ENCODE measurements at places on chromosomes 6 and 20.

GRCh38 chr6:37717836-37718251 lies 20.2 kb upstream of the MDGA1 start:
- no peak for DNase-seq

- no peak for DNase-seq
Observed at GRCh38 chr6:92122746-92123145, 1296.6 kb downstream of the EPHA7 start.

GRCh38 chr6:135423649-135424128 lies 73.9 kb downstream of the AHI1 start:
- no peak for DNase-seq

DNA sequence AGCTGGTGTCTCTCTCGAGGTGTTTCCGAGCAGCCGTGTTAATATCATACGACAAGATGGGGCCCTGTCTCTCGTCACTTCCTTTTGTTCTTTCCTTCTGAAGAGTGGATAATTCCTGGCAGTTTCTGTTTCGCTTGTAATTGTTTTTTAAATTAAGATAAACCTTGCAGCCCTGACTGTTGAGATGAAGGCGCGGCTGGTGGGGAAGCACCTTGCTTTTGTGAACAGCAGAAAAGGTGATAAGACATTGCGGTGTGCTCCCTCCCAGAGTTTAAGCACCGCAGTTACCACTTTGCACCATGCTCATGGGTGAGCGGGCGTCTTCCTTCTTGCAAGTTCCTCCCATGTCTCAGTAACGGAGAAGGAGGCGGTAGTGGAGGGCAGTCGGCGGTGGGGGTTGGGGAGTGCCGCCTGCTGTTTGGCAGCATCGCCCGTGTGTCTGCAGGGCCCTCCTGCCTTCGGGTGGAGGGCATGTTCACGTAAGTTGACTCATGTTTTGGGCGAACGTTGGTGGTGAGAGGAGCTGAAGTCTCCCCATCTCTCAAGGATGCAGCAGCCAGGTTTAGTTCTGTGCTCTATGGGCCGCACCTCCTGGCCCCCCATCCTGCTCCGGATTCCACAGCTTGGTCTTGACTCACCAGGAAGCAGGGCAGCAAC lies 345.9 kb downstream of the TAF4 start:
- DNase-seq: no peak

DNA sequence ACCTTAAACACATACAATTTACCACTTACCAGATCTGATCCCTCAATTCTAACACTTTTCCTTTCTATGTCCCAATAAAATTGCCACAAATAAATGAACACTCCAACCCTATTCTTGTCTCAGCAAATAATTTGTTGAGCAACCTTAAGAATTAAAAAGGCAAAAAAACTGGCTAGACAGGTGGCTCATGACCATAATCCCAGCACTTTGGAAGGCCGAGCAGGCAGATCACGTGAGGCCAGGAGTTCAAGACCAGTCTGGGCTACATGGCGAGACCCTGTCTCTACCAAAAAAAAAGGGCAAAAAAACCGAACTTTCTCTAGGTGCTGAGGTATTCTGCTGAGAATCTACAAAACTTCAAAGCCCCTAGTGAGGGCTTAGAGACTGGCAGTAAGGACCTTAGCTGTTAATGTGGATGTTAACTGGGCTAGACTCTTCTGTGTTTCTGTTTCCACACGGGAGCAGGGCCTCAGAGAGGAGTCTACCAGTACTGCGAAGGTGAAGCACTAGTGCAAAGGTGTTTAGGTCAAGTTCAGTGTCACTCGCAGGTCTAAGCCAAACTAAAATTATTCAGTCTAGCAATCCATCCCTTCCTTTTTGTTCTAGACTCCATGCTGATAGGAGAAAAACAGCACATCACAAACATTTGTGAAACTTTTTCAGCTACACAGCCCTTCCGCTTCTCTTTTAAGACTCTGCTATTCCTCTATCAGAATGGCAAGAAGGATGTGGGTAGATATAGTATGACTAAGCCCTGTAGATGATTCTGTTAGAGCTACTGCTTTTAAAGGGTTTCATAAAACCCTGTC lies 2.6 kb downstream of the FASTKD5 start:
- DNase-seq: no peak

GRCh38 chr6:148830614-148831013 lies 83.8 kb downstream of the UST start:
- no peak for DNase-seq

- DNase-seq: no peak
Observed at GRCh38 chr6:86756640-86757229, 180.6 kb upstream of the HTR1E start.

GRCh38 chr20:35870541-35871258 lies 83.6 kb downstream of the SCAND1 start:
- no peak for DNase-seq

DNA sequence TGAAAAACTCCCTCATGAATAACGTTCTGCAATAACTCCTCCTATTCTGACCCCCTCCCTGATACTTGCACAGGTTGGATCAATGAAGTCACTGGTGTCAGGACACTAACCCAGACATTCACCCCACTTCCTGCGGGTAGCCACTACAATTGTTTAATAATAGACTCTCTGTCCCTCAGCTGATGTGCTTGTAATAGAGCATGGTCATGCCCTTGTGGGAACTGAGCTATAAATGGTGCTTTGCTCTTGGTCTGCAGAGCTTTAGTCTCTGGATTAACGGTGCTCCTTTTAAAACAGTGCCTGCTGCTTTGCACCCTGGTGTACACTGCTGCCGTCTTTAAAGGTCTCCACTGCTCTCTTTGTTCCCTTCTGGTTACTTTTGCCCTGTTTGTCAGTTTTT lies 127.3 kb downstream of the BACH2 start:
- DNase-seq: no peak

- DNase-seq: no peak
Observed at GRCh38 chr6:21075986-21076385, 517.6 kb upstream of the SOX4 start.

GRCh38 chr6:33427585-33428223 lies 7.8 kb downstream of the SYNGAP1 start:
- peak; percentile 44 for DNase-seq

DNA sequence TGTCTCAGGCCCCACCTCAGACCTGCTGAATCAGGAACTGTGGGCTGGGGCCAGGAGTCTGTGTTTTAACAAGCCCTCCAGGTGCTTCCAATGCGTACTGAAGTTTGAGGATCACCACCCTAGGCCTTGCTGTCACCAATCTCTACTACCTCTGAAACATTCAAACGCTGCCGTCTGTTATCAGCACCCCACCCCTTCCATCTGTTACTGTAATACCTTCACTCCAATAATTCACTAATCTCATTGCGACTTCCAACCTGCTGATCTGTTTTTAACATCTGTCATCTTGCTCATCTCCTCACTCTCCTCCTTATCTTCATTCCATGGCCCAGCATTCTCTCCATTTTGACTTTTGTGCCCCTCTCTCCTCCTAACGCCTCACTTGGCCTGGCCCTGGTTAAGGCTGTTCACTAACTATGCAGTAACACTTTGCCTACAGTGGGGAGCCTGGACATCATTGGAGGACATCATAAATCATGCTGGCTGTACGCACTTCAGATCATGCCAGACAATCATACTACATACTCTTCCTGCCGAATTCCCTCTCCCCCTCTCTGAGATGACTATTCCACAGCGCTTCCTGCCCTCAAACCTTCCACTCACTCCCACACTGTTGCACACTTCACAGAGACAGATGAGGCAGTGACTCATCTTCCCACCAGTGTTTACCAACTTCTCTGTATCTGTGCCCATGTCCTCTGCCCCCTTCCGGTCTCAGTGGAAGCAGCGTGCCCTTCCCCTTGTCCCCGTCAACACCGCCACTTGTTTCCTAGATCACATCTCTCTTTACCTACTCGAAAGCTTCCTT lies 3.0 kb upstream of the GUCA1B start:
- no peak for DNase-seq

GRCh38 chr6:26251354-26252076 lies 113.5 kb upstream of the BTN3A2 start:
- DNase-seq: no peak

GRCh38 chr6:50655848-50656453 lies 57.4 kb upstream of the TFAP2D start:
- no peak for DNase-seq

DNA sequence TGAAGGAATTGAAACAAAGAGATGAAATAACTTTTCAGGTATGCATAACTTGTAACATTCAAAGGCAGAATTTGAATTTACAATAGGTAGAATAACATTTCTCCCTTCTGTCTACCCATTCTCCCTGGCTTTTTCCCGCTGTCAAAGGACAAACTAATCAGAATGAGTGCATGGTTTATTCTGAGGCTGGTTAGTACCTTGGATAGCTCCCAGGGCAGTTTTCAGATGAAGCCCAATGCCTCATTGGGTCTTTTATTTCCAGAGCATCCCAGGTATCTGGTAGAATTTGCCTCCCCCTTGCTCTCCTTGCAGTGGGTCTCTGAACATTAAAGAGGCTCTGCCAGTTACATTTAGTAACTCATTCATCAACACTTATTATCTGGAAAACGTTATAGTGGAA lies 665.5 kb downstream of the BCKDHB start:
- DNase-seq: no peak

DNA sequence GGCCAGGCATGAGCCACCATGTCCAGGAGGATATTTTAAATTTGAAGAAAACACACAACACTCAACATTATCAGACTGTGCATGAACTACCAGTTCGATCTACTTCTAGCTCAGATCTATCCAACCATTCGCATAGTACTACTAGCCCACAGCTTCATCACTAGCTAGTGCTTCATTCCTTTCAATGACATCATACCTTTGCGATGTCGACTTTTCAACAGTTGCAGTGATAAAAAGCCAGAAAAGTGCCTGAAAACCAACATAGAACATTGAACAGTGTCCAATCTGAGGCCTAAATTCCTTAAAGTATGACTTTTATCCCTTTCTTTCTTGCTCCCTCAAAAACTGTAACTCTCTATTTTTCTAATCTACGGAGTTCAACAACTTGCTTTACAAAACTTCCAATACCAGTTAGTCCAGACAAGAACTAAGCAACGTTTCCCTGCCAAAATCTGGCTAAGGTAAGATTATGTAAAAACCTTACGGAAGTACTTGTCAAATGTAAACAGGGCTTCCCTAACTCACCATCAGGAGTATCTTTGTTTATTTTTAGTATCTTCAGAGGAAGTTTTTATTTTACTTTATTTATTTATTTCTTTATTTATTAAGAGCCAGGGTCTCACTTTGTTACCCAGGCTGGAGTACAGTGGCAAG lies 434.0 kb upstream of the JARID2 start:
- DNase-seq: no peak

DNA sequence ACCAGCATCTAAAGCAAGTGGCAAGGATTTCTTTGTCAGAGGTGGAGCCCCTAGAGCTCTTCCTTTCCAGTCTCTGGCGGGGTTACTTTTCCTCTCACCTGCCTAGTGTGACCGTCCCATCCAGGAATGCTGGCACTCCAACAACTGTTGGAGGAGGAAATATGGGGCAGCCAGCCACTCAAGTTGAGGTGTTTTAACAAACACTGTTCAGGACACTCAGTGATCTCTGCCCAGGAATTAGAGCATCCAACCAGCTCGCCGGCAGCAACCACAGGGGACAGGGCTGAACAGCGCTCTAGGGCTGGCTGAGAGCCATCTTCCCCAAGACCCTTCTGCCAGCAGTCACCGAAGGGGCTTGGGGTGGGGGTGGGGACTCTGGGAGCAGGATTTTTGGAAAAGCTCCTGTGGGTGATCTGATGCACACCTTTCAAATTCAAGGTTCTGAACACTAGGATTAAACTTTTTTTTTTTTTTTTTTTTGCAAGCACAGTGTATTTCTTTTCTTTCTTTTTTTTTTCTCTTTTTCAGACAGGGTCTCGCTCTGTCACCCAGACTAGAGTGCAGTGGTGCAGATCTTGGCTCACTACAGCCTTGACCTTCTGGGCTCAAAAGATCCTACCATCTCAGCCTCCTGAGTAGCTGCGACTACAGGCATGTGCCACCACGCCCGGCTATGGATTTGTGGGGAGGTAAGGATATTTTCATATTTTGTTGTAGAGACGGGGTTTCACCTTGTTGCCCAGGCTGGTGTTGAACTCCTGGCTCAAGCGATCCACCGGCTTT lies 28.4 kb upstream of the KCNK16 start:
- no peak for DNase-seq

DNA sequence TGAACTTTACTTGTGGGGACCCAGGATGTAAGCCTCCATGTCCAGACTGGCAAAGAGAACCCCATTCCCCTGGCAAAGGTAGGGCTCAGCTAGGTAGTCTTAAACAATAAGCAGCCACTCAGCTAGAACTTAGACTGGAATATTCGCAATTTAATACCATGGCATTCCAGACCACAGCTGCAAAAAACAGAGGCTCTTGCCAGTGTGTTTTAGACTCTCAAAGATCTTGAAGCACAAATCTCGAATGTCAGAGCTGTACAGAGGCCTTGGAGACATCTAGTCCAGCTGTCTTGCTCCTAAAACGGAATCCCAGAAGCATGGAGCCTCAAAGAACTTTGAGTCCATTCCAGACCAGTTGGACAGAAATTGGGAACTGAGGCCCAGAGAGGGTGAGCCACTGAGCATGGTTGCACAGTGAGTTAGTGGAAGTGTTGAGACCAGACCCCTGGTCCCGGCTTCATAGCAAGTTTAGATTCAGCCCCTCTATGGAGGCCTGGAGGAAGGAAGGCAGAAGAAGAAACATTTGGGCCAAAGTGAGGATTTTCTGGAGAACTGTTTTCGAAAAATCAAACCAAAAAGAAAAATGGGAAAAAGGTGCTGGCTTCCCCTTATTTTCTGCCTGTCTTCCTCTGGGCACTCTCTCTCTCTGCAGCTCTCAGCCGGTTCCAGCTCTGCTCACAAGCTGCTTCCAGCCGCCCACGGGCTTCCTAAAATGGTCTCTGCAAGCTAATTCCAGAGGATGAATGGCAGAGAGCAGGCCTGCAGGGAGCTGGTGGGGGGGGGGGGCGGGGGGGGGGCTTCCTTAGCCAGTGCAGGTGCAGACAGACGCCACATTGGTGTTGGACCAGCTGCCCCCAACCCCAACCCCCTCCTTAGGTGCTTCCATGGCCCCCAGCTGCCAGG lies 32.4 kb downstream of the AAR2 start:
- peak; percentile 77 for DNase-seq

DNA sequence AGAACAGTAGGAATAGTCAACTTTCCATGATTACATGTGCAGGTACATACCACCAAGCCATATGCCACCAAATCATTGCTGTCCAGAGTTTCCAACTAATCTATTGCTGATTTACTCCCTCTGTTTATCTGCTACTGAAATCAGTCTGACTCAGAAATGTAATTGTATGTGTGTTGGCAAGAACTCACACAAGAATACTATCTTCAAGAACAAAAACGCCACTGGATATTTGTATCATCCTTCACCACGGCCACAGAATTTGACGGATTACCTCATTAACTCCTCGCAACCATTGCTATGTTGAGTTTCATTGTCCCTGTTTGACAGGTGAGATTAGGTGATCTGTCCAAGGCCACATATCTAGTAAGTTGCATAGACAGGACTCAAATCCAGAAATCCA lies 159.2 kb downstream of the GMPR start:
- DNase-seq: no peak

All from anterior cingulate cortex (tissue), 58 donors.